ENCODE measurements at places on chromosomes 12 and 14.

DNA sequence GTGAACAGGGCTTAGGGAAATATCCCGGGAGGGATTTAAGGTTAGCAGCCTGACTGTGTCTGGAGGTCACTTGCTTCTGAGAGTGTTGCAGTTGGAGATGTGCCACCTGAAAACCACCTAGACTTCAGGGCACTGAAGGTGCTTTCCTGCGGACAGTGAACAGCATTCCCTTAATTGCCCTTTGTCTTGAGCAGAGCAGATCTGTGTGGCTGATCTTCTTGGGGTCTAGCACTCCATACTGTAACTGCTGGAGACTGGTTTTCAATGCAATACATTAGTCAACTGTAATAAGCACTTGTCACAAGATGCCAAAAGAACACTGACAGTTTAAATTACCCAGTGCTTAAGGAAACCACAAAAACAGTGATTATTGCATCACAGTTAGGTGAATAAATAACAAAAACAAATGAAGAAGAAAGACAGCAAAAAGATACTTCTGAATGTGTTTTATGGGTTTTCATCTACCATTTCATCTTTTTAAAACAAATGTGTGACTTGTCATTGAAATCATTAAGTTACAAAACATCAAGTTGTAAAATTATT, 111.8 kb downstream of the PRIMA1 start:
- no peak for DNase-seq

GRCh38 chr12:55626154-55626553, 10.5 kb upstream of the OR10P1 start:
- no peak for DNase-seq

- DNase-seq = no peak
These were observed 3.2 kb downstream of the OSBPL8 start for GRCh38 chr12:76556368-76556767.

- peak; percentile 46 for DNase-seq
These were observed at the start of gene CCND2 for GRCh38 chr12:4273652-4274395. Gene CCND2, plus strand, starts transcription at chr12:4273762. Its CDS starts 279 bp downstream, at chr12:4274041.

DNA sequence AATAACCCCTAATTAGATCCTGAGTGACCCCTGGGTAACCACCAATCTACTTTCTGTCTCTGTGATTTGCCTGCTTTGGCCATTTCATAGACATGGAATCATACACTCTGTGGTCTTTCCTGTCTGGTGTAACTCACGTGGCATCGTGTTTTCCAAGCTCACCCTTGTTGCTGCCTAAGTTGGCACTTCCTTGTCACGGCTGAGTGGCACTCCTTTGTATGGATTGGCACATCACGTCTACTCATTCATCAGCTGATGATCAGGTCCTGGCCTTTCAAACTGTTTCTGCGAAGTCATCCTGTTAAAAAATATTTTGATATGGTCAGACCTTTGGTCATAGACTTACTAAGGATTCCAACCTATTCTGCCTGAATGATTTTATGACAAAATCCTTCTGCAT, 87.7 kb downstream of the GLT1D1 start:
- no peak for DNase-seq

GRCh38 chr12:108599541-108599940, 1.7 kb upstream of the TMEM119 start:
- no peak for DNase-seq

GRCh38 chr14:101171650-101172049, 268.1 kb upstream of the RTL1 start:
- DNase-seq = no peak

- no peak for DNase-seq
These were observed 11.7 kb downstream of the PRPF40B start for GRCh38 chr12:49635036-49635435.

DNA sequence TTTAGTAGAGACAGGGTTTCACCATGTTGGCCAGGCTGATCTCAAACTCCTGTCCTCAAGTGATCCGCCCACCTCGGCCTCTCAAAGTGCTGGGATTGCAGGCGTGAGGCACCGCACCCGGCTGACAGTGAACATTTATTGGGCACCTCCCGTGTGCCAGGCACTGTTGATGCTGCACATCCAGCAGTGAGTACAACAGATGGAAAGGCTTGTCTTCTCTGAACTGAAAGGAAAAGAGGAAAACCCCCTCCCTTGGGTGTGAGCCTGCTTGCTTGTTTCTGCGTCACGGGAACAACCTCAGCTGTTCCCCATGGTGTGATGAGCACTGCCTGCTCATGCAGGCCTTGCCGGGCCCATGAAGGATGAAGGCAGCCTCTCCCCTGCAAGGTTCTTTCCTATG, 39.5 kb downstream of the DGLUCY start:
- no peak for DNase-seq

- DNase-seq = no peak
These were observed 14.4 kb downstream of the SPRYD3 start for GRCh38 chr12:53064613-53065436.

- DNase-seq = no peak
These were observed 15.3 kb downstream of the MEG3 start for GRCh38 chr14:100841066-100841760.

GRCh38 chr12:82971584-82971983, 284.9 kb downstream of the TMTC2 start:
- no peak for DNase-seq

DNA sequence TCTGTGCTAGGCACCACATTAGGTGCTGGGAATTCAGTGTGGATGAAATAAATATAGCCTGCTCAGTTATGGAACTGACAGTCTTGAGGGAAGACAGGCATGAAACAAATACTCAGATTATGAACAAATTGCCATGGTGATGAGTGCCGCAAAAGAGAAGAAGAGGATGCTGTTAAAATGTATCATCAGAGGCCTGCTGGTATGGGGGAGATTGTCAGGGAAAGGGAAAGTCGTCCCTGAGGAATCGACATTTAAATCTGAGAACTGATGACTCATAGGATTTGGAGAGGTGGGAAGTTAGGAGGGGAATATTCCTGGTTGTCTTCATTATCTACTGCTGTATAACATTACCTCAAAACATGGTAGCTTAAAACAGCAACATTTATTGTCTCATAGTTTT, 42.0 kb downstream of the PPP1R36 start:
- no peak for DNase-seq

Data from non-pigmented ciliary epithelial cell (primary cell).